ENCODE measurements at places on chromosomes 7 and 10.

DNA sequence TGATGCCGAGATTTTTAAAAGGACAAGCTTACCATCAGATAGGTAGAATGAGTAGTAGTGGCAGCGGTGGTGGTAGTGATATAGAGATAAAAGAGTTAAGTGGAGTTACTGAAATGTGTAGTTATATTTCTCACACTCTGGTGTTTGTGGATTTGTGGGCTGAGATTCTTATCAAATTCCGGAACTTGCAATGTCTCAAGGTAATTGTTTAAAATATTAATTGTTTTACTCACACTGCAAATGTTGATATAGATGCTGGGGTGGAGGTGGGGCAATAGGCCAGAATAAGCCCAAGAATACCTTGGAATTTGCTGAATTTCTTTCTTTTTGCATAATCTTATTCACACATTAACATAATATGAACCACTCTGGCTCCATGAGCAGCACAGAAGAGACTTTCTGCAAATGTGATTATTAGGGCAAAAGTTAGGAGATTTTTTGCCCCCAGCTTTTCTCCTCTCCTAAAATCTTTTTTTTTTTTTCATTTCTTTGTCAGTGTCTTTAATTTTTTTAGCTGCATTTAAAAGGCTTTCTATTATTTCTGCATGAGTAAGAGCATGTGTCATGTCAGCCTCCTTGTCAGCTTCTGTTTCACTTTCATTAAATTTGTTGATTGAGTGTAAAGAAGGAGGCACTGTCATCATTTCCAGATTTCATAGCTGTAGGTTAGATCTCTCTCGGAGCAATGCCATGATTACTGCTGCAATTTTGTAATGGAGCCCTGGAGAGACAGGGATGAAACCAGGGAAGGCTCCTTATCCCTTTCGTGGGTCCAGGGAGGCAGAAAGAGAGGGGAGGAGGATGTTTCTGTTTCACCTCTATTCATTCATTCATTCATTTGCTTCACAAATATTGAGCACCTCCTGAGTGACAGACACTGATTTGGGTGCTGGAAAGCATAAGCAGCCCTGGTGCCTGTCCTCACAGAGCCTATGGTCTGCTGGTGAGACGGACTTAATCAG, 13.1 kb upstream of the SGMS1 start:
- no peak for DNase-seq

DNA sequence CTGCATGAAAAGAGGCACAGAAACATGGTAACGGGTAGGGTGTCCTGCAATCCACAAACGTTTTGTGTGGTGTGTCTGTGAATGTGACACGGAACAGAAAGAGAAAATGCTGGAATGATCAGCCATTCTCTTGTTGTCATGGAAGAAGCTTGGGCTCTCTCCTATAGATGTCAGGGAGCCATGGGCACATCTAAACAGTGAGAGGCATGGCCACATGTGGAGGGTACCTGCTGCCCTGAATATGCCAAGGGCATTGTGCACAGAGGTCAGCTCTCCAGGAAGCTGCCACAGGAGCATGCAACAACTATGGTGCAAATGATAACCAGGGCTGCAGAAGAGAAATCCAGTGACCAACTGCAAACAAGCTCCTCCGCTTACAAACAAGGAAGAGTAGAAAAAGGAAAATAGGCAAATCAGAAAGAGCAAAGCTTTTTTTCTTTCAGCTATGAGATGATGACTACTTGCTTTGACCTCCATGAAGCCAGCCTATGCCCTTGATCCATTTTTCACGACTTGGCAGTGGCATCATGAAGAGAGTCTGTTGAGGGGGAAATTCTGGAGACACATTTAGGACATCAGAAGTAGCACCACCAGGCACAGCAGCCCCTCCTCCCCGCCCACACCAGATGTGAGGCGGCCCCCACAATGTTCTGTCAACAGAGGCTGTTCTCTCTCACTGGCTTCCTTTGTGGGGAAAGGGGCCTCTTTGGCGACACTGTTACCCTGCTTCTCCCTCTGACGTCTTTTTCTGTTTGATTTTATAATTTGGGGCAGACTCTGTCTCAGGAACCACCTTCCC, 4.8 kb upstream of the PDE1C start:
- DNase-seq: no peak

GRCh38 chr10:127117125-127117524, 79.3 kb downstream of the INSYN2A start:
- DNase-seq: no peak

GRCh38 chr7:80373429-80374032, 138.3 kb downstream of the GNAT3 start:
- no peak for DNase-seq

- no peak for DNase-seq
Observed at GRCh38 chr10:125149036-125149679, 11.2 kb downstream of the CTBP2 start.

DNA sequence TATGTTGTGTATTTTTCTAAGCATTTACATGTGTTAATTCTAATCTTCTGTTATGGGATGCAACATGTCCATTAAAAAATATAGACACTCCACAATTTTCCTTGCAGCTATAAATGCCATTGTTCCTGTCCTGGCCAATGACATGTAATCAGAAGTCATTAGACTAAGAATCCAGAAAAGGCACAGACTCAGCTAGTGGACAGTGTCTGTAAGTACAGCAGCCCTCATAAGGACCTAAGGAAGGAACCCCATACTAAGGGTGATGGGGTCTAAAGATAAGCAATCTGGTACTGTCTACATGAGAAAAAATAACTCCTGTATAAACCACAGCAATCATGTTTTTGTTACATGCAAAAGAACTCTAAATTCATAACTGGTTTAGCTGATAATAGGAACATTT, 115.9 kb downstream of the GPR85 start:
- DNase-seq: no peak

- DNase-seq: no peak
Observed at GRCh38 chr10:18793951-18794350, 134.7 kb downstream of the ARL5B start.

DNA sequence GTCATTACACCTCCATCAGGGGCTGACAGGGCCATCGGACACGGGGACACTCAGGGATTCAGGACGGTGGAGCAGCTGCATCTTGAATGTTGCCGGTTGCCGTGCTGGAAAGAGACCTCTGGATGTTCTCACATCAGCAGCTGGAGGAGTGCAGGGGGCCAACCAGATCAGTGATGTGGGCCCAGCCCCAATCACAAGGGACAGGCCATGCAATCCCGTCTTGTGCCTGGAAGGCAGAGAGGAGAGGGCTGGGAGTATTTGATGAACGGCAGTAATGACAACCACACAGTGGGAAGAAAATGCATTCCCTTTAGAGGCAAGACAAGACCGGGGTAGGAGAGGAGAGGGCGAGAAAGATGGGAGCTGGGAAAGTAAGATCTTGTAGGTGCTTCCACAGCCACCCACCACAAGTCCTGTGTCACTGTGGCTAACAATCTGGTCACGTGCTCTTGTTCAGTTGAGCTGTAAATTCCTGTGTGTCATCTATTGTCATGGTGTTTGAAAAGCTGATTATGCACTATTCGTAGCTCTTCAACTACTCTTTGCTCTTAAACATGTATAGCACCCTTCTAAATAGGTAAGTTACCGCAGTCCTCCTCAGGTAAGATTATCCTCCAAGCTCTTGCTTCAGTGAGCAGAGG, 85.9 kb upstream of the LEP start:
- DNase-seq: no peak

GRCh38 chr7:43041105-43041504, 71.3 kb upstream of the HECW1 start:
- no peak for DNase-seq

DNA sequence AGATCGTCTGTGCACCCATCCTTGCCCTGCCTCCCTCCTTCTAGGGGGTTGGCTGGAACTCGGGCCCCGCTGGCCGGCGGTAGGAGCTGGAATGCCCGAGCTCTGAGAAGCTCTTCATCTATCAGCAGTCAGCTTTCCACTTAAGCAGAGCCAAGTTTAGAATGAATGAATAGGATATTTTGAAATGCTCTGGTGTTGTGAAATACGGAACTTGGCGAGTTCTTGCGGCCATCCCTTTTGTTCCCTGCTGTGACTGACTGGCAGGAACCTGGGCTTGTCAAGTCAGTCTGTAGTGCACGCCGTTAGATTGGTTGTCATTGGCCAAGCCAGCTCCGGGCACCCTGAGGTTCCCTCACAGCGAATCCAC, 33.3 kb downstream of the FOXK1 start:
- no peak for DNase-seq

DNA sequence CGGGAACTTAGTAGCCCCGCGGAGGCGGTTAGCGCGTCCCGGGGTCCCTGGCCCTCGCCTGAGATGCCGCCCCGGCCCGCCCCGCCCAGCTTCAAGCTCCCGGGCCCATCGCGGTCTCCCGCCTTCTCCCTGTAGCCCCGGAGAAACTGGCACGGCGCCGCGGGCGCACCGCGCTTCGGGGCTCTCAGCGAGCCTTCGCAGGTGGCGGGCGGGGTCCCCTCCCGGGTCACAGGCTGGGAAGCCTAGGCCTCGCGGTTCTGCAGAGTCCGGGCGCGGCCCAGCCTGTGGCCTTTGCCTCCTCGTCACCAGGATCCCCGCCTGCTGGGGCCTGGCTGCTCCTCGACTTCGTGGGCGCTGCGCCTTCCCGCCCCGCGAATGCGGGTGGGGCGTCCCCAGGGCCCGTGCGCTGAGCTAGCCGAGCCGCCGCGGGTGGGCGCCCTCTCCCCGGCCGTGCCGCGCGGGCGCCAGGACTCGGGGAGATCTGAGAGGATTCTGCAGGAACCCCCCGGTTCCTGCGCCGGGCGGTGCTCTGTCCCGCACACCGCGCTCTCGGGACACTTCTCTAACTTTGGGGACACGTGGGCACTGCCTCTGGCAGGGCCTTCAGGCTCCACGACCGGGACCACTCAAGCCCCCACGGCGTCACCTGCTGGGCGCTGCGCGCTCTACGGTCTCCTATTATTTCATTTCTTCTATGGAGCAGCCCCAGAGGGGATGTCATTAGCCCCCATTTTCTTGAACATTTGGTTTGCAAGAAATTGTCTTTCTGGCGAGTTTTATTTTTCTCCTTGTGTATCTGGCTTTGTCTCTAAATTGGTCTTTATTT, 682 bp upstream of the RGS10 start:
- DNase-seq: no peak

- DNase-seq: no peak
Observed at GRCh38 chr7:40859076-40859475, 724.3 kb downstream of the SUGCT start.

DNA sequence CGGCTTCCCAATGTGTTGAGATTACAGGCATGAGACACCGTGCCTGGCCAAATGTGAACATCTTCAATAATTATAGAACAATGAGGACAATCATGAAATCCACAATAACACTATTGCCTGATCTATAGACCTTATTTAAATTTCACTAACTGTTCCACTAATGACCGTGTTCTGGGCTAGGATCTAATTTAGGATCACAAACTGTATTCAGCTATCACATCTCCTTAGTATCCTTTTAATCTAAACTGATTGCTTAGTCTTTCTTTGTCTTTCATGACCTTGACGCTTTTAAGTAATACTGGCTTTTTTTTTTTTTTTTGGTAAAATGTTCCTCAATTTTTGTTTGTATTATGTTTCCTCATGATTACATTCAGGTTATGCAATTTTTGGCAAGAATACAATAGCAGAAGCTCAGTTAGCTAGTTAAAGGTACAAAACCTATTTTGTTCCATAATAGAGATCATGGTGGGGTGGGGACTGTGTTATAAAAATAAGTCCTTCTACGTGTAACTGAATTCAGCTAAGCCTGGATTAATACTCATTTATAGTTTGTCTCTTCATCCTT, 158.4 kb downstream of the AOAH start:
- DNase-seq: no peak

GRCh38 chr10:2980116-2980515, 87.2 kb upstream of the PFKP start:
- DNase-seq: no peak

DNA sequence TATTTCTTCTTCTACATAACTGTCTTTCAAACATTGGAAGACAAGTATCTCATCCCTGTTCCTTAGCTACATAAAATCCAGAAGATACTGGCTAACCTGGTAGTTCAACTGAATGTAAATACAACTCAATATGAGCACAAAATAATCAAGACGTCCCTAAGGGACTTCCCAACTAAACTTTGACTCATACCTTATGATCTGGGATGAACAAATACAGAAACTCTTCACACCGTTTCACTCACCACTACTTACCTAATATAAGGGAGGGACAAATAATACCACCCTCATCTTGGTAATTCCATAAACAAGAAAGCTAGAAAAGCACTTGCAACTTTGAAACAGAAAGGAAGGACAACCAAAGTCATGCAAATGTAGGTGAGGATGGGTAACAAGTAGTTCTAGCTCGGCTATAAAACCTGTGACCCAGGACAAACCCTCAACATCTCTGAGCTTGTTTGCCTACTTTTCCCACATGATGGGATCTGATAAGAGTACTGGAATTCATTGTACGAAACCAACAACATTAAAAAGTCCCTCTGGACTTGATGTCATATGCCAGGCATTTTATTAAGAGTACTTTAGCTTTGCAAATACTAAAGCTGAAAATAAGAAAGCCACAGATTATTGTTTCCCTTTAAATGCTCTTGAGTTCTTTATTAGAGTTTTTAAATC, 121.9 kb downstream of the STRA8 start:
- no peak for DNase-seq

DNA sequence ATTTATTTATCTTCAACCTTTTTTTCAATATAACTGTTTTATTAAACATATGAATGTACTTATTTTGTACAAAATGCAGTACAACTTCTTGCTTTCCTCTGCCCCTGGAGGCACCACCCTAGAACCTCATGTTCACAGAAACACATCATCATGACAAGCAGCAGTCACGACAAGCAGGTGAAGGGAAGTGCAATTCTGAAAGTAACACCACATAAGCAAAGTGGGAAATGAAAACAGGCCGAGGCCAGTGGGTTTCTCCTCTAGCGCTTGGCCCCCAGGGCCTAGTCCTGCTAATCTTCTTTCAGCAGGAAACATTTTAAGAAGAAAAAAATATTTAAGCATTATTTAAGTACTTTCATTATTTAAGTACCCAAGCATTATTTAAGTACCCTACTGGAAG, 598.1 kb downstream of the SH2D4B start:
- no peak for DNase-seq

DNA sequence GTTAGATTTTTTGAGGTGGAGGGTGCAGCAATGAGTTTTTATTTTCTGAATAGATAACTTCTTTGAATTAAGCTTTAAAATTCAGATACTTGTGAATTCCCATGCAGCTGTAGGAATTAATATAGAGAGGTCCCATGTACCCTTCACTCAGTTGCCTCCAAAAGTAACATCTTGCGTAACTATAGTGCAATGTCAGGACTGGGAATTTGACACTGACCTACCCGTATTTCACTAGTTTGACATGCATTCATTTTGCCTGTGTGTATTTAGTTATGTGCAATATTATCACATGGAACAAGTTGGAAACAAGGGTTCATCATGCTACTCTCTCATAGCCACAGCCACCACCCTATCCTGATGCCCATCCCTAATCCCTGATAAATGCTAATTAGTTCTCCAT, 147.1 kb upstream of the IGFBP3 start:
- DNase-seq: no peak

GRCh38 chr7:128033246-128033645, 2.0 kb upstream of the LRRC4 start:
- DNase-seq: no peak

GRCh38 chr10:69119896-69120295, 4.1 kb upstream of the VPS26A start:
- no peak for DNase-seq
